ENCODE measurements at places on chromosomes 5 and 9.

- DNase-seq: no peak
Observed at GRCh38 chr5:174609116-174609515, 115.3 kb upstream of the MSX2 start.

DNA sequence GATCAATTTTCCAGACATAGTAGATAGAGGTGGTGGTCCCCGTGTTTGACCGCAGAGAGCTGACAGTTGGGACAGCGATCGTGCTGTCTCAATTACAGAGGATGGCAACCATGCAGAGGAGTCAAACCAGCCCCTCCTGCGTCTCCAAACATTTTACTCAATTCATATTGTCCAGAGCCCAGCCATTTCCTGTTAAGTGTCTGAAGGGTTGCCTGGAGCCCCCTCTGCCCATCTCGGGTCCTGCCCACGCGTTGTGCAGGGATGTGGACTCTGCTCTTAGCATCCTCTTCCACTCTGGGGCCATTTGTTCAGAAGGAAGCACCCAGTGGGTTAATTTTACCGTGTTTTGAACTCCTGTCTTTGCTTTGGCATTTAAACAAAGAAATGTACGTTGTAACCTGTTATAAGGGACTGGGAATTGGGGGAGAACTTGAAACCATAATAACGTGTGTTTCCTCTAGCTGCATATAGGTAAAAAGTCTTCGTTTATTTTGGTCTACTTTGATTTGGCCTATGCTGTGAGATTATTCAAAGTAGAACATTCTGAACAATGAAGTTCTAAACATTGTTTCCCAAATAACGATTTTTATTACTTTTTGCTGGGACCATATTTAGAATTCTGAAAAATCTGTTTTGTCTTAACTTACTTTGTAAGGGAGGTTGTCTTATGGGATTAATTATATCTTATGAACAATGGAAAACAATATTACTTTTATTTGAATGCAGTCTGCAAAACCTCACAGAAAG is 876 bp downstream of the EGFLAM start:
- no peak for DNase-seq

- DNase-seq: no peak
Observed at GRCh38 chr9:5466766-5467165, 16.4 kb downstream of the CD274 start.

DNA sequence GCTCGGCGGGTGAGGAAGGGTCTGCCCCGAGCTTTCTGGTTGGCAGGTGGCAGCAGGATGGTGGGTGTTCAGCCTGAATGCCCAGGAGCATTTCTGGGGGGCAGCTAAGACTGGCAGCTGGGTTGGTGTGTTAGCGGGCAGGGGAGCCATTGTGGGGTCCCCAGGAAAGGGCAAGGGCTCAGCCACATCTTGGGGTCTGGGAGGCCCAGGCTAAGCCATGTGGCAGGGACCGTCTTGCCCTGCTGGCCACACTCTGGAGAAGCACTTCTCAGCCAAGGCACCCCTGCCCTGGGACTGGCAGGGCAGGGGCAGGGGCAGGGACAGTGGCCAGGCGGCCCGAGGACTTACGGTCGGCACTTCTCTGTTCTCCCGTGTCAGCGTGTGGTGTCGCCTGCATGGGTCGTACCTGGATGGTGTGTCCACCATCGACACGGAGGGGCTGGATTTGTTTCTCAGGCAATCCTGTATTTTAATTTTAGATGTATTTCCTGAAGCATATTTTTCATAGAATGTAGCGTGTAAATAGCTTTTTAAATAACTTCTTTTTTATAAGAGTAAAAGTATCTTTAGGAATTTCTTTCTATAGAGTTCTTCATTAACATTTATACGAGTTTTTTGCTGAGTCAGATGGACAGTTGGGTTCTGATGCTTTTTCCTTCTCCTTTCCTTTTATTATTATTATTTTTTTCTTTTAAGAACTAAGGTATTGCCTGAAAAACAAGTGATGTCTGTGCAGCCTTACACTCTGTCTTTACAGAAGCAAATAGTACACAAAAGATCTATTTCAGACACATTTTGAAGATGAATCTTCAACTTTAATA is 102.0 kb downstream of the PHF2 start:
- DNase-seq: no peak

- DNase-seq: no peak
Observed at GRCh38 chr9:136978073-136978864, 965 bp downstream of the PTGDS start.

GRCh38 chr5:119395080-119395836 is 39.4 kb downstream of the TNFAIP8 start:
- no peak for DNase-seq

DNA sequence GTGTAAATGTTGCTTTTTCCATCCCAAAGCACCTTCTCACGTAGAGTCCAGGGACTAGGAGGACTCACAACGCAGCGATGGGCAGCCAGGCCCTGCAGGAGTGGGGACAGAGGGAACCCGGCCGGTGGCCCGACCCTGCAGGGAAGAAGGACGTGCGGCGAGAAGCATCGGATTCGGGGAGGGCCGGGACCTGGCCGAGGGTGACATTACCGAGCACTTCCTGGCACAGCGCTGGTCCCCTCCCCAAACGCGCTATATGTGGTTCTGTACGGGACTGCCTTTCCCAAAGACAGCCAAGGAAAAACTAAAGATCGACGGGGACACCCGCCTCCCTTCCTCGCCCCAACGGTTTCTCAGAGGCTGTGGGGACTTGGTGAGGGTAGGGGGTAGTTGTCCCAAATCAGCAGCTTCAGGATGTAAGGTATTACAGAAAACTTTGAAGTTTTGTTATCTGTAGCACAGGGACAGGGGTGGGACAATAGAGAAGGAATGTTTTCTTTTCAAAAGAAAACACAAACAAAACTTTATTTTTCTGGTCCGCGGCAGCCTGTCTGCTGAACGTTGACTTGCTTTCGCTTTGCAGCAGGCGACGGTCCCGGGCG is 887 bp upstream of the MAP3K1 start:
- no peak for DNase-seq
